H4 (cell line): ENCODE measurements at places on chromosomes 5 and 9.

DNA sequence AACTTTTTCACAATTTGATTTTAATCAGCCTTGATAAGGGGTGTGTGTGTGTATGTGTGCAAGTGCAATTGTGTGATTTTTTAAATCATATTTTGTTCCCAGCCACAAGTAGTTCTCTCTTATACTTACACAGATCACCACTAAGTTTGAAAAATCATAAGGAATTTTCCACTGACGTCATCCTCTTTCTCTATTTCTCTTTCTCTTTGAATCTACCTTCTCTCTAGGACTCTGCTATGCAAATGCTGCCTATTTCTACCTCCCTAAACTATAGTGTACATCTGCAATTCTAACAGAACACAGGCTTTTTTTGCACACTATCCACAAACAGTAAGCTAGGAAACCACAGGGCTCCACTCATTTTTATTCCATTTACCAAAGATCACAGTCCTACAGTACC lies 254.6 kb upstream of the CYLC2 start:
- no peak for DNase-seq

DNA sequence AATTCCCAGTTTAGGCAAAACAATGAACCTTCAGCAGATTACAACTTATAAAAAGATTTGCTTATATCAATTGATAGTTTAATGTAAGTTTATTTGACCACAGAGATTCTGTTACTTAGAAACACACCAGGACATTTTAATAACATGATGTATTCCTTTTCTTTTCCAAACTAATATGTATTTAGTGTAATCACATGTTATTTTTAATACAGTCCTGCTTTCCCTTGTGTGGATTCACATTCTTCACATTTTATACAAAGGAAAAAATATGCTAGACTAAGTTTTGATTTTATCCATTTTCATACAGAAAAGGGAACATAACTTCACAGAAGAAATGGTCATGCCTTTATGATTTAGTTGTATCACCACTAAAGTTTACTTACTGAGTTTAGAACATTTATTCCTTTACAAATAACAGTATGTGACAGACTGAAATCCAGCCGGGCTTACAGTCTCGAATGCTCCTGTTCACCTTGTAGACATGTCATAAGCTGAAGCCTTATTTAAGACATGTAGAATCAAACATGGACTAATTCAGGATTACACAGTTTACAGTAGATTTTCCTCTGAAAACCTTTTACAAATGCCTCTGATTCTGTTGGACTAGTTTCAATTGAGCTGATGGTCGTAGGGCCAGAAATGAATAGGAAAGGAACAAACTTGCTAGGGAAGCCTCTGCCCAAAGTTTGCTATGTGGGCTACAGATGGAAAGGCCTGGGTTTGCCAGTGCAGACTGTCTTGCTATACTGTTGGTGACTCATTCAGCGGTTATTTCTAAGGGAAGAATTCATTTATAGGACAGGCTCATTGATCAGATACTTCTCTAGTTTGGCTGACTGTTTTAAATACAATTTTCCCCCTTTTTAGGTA lies 6.6 kb upstream of the ASPN start:
- DNase-seq: no peak

- no peak for DNase-seq
These were observed 376.1 kb upstream of the IRX4 start for GRCh38 chr5:2258861-2259260.

- no peak for DNase-seq
These were observed 35.7 kb downstream of the OXCT1 start for GRCh38 chr5:41834506-41834905.

DNA sequence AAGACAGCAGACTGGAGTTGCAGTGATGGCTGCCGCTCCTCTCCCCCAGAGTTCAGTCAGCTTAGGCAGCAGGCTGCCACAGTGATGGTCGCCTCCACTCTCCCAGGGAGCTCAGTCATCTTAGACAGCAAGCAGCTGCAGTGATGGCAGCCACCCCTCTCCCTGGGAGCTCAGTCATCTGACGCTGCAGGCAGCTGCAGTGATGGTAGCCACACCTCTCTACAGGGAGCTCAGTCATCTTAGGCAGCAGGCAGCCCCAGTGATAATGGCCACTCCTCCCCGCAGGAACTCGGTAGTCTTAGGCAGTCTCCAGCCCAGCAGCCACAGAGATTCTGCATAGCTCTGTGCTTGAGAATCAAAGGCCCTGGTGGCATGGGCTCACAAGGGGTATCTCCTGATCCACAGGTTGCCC lies 582.7 kb downstream of the DTWD2 start:
- peak; percentile 56 for DNase-seq

DNA sequence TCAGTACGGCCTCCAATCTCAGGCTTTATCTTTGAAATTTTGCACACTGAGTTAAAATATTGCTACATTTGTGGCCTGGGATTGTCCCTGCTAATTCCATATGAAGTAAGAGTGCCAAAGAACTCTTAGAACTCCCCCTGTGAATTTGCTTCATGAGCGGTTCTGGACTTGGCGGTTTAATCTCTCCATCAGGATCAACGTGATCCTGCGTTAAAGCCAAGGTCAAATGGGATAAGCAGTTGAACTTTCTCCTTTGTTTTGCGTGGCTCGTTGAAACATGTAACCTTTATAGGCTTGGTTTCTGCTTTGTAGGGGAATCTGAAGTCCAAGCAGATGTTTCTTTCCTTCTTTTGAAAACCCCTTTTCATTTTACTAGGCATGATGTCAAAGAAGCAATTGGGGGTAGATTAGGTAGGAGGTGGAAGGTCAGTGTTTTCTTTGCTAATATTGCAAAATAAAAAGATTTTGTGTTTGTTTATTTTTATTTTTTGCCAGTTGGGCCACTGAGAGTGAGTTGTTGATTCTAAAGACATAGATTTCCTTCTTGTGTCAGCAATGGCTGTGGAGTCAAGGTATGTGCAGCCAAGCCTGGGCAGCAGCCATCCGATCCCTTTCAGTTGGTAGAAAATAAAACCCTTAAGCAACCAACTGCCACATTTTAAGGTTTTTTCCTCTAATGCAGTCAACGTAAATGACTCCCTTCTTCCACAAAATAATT lies 390.8 kb downstream of the NNT start:
- DNase-seq: no peak

GRCh38 chr9:85702726-85703289 lies 38.9 kb downstream of the AGTPBP1 start:
- no peak for DNase-seq

- DNase-seq: no peak
These were observed 90.1 kb upstream of the RASEF start for GRCh38 chr9:83153030-83153429.

DNA sequence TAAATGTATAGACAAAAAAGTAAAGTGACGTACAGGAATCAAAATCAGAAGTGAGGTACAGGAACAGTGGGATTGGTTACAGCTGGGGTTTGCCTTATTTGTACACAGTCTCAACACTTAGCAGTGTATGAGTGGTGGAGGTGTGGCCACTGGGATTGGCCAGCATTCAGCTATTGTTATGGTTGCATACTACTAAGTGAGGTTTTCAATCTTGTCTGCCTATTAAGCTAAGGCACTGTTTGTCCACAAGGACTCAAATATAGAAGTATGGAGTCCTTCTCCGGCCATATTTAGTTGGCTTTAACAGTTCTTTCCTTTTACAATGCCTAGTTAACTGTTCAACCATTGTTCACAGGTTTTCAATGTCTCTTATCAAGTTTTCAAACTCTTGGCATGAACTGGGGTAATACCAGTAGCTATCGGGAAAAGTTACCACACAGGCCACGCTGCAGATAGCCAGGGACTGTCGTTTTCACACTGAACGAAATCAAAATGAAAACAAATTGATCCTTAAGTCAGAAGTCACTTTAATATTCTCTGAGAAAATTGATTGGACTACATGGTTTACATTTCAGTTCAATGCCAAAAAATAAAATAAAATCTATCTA lies 176.0 kb upstream of the FREM1 start:
- no peak for DNase-seq

DNA sequence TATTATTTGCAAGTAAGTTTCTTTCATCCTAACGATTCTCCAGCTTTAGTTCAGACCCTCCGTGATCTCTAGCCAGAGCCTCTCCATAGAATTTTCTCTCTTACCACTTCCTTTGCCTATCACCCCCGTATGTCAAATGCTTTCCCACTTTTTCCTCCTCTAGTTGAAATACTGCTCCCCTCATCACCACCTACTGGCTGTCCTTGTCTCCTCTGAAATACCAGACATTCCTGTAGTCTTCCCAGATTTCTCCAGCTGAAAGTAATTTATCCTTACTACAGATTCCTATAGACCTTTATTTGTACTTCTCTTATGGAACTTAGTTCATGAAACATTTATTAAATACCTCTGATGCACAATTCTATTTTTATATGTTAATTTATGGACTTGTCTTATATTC lies 36.0 kb upstream of the GLIPR2 start:
- DNase-seq: no peak

GRCh38 chr5:133944263-133945185 lies 23.9 kb downstream of the C5orf15 start:
- DNase-seq: peak; percentile 80

DNA sequence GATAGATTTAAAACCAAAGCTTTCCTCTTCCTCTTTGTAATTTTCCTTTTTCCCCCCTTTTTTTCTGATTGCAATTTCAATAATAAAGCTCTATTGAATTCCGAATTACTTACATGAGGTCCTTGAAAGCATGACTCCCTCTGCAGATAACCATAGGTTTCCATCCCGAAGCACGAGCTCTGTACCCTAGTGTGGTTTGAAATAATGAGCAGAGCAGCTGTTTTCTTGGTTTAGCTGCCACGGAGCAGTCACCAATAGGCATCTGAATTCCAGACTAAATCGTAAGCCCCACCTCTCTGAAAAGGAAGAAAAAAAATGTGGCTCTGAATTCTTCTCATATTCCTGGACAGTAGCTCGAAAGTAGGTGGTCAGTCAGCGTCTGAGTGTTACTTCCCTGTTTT lies 18.5 kb upstream of the GNE start:
- peak; percentile 90 for DNase-seq

DNA sequence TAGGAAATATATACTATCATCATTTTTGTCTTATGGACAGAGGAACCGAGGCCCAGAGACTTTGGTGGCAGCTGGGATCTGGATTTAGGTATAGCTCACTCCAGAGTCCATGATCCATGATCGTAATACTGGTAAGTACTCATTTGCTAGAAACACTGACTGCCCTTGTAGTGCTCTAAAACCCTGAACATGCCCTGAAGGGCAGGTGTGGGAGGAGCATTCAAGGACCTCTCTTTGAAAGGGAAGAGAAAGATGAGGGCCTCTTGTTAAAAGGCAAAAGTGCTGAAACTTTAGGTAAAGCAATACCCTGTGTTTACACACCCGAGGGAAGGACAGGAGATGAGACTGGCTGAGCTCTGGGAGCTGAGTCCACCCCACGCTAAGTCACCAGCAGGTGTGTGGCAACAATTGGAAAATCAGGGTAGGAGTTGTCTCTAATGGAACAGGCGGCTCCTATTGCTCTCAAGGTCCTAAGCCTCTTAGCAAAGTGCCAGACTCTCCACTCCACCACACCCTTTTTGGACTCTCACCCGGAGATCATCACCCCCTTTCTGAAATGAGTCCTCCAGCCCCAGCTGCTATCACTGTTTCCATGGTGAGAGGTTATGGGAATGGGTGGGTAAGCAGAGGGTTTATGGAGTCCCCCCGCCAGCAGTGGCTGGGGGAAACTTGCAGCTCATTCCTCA lies 34.8 kb downstream of the TRPC7 start:
- DNase-seq: no peak

- no peak for DNase-seq
These were observed 7.8 kb upstream of the DELE1 start for GRCh38 chr5:141915881-141916336.

DNA sequence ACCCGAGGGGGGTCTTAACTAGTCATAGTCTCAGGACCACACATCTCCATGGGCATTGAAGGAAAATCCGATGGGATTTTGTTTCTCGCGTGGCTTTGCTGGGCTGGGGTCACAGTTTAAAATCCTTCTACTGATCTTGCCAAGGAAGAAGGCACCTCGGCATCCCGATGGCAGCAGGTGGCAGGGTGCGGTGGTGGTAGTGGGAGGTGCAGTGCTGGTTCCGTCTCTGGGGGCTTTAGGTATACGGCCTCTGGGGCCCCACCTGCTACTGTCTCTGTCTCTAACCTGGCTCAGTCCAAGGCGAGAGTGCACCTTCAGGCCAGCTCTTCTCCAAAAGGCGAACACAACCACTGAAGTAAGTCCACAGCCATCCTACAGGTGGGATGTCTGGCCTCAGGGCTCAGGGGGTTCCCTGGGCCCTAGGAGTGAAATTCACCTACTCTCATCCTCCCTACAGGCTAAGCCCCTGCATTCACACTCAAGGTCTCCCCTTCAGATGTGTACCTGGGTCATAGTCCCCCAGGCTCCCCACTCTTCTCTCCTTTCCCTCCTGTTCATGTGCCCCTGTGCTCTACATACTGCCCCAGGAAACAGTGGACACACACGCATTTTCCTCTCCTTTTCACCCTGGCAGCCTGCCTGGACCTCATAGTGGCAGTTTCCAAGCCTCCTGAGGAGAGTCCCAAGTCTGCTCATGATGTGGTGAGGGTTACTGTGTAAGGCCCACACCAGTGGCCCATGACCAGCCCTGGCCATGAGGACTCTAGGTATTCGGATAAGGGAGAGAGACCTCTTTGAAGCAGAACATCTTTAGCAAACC lies 736 bp upstream of the FCN2 start:
- no peak for DNase-seq

DNA sequence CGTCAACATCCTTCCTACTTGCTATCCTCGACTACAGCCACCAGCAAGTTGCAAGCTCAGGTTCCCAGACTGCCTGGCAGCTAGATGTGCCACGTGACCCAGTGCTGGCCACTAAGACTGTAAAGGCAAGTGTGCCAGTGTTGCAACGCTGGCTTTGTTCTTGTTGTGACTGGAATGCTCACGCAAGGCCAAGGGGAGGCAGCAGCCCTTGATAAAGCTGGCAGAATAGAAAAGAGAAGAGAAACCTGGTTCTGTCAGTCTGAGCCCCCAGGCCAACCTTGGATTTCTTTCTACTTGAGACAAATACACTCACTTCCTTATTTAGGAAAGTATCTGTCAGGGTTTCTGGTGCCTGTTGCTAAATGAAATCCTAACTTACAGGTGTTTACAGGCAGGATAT lies 113.0 kb downstream of the KLHL3 start:
- DNase-seq: peak; percentile 58

DNA sequence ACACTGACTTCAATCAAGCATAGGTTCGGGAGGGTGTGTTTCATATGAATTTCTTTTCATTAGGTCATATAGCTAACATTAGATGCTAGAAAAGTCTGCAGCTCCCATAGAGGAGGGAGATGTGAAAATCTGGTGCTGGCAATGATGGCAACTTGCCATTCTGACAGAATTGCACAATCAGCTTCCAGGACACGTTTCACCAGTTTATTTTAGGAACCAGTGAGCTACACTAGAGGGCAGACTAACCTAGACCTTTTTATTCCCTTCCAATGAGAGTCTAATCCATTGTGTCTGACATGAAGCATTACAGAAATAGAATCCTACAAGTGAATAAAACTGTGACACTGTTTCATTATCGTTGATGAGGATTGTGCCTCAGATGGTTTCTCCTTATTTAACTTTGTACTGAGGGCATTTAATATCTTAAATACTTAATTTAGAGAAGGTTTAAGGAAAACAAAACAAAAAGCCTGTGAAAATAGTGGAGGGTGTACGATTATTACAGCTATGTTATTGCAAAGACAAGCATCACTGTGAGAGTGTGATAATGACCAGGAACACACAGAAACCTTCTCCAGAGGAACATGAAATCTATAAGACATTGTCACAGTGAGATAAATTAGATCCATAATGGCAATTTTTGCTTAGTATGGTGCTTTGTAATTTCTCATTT lies 363.3 kb upstream of the RPS23 start:
- peak; percentile 86 for DNase-seq
